ENCODE measurements at places on chromosomes 16 and 17.

DNA sequence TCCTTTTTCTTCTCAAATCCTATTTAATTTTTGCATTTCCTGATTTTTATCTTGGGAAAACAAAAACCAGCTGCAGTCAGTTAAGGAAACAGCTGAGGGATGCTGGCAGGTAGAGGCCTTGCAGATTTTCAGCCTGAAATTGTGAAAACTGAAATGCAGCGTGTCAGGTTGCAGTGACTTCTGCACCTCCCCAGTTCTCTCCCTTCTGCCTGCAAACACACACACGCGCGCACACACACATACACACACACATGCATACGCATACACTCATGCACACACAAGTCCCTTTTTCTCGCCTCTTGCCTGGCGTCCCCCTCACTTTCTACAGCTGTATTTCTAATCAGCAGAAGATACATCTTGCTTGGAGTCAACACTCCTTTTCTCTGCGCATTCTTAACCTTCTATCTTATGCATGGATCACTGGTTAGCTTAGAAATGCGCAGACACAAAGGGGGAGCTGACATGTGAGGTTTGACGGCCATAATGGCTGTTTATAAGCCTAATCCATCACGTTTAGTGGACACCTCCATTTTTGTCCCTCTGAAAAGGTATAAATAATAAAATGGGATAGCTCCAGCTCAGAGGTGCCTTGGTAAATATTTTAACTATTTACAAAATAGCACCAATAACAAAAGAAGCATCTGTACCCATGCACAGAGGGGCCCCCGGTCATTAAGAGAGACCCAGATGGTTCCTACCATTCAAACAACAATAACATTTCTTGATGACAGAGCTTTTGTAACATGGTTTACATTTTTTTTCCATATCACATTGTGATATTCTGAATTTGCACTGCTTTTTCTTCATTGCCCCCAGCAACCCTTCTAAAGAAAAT, 392.1 kb upstream of the SALL1 start:
- no peak overlapping the region for H3K4me3 ChIP-seq
- no peak overlapping the region for H3K27ac ChIP-seq
- no peaks in the 10 kb centered on the region for H3K36me3 ChIP-seq
- no peak for DNase-seq

DNA sequence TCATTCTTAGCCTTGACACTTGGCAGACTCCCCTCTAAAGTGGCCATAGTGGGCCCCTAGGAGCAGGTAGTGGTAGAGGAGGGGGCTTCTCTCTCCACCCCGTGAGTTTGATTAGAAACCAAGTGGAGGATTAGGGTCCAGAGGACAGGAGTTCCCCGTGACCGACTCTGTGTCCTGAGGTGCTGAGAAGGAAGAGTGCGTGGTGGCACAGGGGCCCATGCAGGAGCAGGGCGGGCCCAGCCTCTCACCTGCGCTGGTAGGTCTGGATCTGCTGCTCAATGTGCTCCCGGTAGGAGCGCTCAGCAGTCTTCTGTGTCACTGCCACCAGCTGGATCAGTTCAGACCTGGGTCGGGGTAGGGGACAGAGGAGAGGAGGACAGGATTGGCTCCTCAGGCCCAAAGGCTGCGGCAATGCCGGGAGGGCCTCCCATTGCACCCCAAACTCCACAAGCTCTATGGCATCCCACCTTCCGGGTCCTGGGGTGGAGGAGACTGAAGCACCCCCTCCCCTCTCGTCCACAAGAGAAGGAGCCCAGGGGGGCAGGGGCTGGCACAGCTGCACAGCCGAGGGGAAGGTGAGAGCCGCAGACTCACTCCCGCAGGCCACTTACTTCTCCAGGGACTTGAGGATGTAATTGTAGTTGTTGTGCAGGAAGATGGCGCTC, 6.2 kb downstream of the ZACN start:
- H3K27ac ChIP-seq: no peak overlapping the region
- H3K4me1 ChIP-seq: peaks cover 2% of the 10 kb centered on the region
- peaks cover 24% of the 10 kb centered on the region for H3K36me3 ChIP-seq
- no peaks in the 10 kb centered on the region for H3K27me3 ChIP-seq
- no peak overlapping the region for H3K4me3 ChIP-seq

- H3K27ac ChIP-seq: no peak overlapping the region
- H3K36me3 ChIP-seq: no peaks in the 10 kb centered on the region
- H3K4me3 ChIP-seq: no peak overlapping the region
- H3K4me1 ChIP-seq: no peaks in the 10 kb centered on the region
- no peak for DNase-seq
Measured at GRCh38 chr17:79625706-79626105, 14.9 kb upstream of the RBFOX3 start.

DNA sequence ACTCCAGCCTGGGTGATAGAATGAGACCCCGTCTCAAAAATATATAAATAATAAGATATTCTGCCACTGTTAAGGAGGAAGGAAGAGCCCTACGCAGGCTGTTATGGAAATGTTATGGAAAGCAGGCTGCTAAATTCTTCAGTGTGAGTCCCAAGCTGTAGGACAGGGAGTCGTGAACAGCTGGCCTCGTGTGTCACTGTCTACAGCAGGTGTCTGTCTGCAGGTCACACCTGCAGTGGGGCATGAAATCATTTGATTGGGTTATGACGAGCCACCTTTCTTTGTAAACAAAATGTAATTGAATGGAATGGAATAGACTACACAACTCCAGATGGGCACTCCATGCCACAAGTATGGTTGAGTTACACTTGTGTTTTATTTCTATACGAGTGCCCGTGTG, 15.6 kb upstream of the LITAF start:
- peaks cover 18% of the 10 kb centered on the region for H3K27me3 ChIP-seq
- no peak for DNase-seq
- H3K4me3 ChIP-seq: no peak overlapping the region
- no peak overlapping the region for H3K27ac ChIP-seq
- H3K36me3 ChIP-seq: no peaks in the 10 kb centered on the region

GRCh38 chr16:64745258-64745930, 376.5 kb downstream of the CDH11 start:
- H3K27ac ChIP-seq: no peak overlapping the region
- H3K4me3 ChIP-seq: no peak overlapping the region
- no peaks in the 10 kb centered on the region for H3K4me1 ChIP-seq
- H3K27me3 ChIP-seq: no peaks in the 10 kb centered on the region
- no peaks in the 10 kb centered on the region for H3K36me3 ChIP-seq

- H3K27me3 ChIP-seq: no peaks in the 10 kb centered on the region
- peaks cover 65% of the 10 kb centered on the region for H3K36me3 ChIP-seq
- H3K4me3 ChIP-seq: no peak overlapping the region
- H3K4me1 ChIP-seq: peaks cover 24% of the 10 kb centered on the region
Measured at GRCh38 chr16:84182104-84182503, 4.8 kb downstream of the TAF1C start.

- H3K4me1 ChIP-seq: no peaks in the 10 kb centered on the region
- no peak for DNase-seq
- no peaks in the 10 kb centered on the region for H3K36me3 ChIP-seq
- no peak overlapping the region for H3K4me3 ChIP-seq
- no peaks in the 10 kb centered on the region for H3K27me3 ChIP-seq
Measured at GRCh38 chr17:78897664-78898047, 5.3 kb downstream of the CEP295NL start.

GRCh38 chr17:75109046-75109406, 743 bp upstream of the ARMC7 start:
- no peaks in the 10 kb centered on the region for H3K36me3 ChIP-seq
- H3K4me1 ChIP-seq: peaks cover 10% of the 10 kb centered on the region
- H3K27me3 ChIP-seq: no peaks in the 10 kb centered on the region

GRCh38 chr17:40130352-40131042, 8.7 kb downstream of the MSL1 start:
- no peak overlapping the region for H3K27ac ChIP-seq
- no peak overlapping the region for H3K4me3 ChIP-seq
- H3K36me3 ChIP-seq: peaks cover 79% of the 10 kb centered on the region
- no peaks in the 10 kb centered on the region for H3K27me3 ChIP-seq
- H3K4me1 ChIP-seq: no peaks in the 10 kb centered on the region

- H3K27me3 ChIP-seq: peaks cover 2% of the 10 kb centered on the region
- no peak overlapping the region for H3K27ac ChIP-seq
- DNase-seq: no peak
- no peak overlapping the region for H3K4me3 ChIP-seq
Measured at GRCh38 chr16:65779201-65779600, 587.3 kb upstream of the CDH5 start.

- no peak overlapping the region for H3K27ac ChIP-seq
- DNase-seq: no peak
- no peaks in the 10 kb centered on the region for H3K36me3 ChIP-seq
- H3K4me3 ChIP-seq: no peak overlapping the region
- H3K27me3 ChIP-seq: peaks cover 2% of the 10 kb centered on the region
Measured at GRCh38 chr17:36036235-36036634, 18.5 kb upstream of the CCL23 start.

DNA sequence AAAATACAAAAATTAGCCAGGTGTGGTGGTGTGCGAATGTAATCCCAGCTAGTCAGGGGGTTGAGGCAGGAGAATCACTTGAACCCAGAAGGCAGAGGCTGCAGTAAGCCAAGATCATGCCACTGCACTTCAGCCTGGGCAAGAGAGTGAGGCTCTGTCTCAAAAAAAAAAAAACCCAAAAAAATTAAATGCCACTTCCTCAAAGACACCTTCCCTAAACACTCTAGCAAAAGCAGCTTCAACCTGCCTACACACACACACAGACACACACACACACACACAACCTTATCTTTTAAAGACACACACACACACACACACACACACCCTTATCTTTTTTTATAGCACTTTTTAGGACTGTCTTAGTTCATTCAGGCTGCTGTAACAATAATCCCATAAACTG, 201.7 kb upstream of the PSMD7 start:
- H3K27ac ChIP-seq: no peak overlapping the region
- DNase-seq: no peak
- H3K27me3 ChIP-seq: no peaks in the 10 kb centered on the region

- no peaks in the 10 kb centered on the region for H3K4me1 ChIP-seq
- DNase-seq: no peak
- H3K4me3 ChIP-seq: no peak overlapping the region
- no peak overlapping the region for H3K27ac ChIP-seq
- H3K36me3 ChIP-seq: no peaks in the 10 kb centered on the region
Measured at GRCh38 chr16:12416136-12416787, 387.4 kb downstream of the CPPED1 start.

- no peaks in the 10 kb centered on the region for H3K27me3 ChIP-seq
- no peak for DNase-seq
- no peak overlapping the region for H3K27ac ChIP-seq
- no peaks in the 10 kb centered on the region for H3K36me3 ChIP-seq
Measured at GRCh38 chr16:35754391-35755369, 2295.3 kb downstream of the TP53TG3F start.

- H3K4me1 ChIP-seq: no peaks in the 10 kb centered on the region
- no peak overlapping the region for H3K4me3 ChIP-seq
- no peaks in the 10 kb centered on the region for H3K27me3 ChIP-seq
- peaks cover 44% of the 10 kb centered on the region for H3K36me3 ChIP-seq
Measured at GRCh38 chr16:47504599-47504998, 43.5 kb downstream of the PHKB start.

- no peak for DNase-seq
- no peak overlapping the region for H3K4me3 ChIP-seq
- H3K27ac ChIP-seq: no peak overlapping the region
Measured at GRCh38 chr17:50834429-50835300, 721 bp upstream of the WFIKKN2 start.

DNA sequence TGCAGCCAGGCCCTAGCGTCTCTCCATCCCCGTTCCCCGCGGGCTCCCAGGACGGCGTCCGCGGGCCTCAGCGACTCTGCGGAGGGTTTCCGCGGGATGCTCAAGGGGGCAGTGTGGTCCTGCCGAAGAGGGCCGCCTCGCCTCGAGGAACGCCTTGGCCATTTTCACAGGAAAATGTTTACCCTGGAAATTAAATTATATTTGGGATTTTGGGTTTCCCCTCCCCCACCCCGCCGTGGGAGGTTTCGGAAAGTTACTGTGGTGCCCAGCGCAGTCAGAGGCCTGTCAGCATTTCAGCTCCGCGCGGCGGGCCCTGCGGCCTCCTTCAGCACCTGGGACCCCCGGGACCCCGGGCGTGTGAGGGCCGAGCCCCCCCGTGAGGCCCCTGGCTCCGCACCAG, 94.5 kb downstream of the PCTP start:
- H3K4me1 ChIP-seq: no peaks in the 10 kb centered on the region
- no peaks in the 10 kb centered on the region for H3K36me3 ChIP-seq
- DNase-seq: peak; percentile 8

DNA sequence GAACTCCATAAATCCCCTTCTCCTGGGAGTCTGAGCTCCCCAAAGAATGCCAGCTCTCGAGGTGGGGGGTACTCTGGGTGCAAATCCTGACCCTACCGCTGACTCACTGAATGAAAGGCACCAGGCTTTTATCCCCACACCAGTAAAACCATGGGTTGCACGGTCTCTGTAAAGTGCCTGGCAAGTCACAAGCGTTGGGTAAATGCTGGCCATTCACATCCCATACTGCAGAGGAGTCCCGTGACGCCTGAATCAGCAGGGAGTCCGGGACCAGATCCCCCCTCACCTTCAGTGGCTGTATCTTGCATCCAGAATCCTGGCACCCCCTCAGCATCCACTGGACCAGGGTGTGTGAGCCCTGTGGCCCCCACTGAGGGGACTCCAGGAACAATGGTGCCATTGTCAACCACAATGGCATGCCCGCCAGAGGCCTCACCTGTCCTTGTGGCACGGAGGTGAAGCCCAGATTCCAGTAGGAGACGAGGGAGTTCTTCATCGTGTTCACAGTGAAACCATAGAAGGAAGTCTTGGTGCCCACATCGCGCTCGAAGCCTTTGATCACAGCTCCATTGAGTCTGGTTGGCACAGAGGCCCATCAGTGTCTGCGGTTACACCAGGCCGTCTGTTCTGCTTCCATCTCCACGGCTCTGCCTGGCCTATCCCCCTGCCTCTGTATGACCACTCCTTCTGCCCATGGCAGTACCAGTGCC, 13.3 kb downstream of the ST6GALNAC2 start:
- DNase-seq: no peak
- H3K27me3 ChIP-seq: peaks cover 13% of the 10 kb centered on the region
- no peak overlapping the region for H3K4me3 ChIP-seq
- no peaks in the 10 kb centered on the region for H3K4me1 ChIP-seq
- no peak overlapping the region for H3K27ac ChIP-seq
- no peaks in the 10 kb centered on the region for H3K36me3 ChIP-seq

- peaks cover 14% of the 10 kb centered on the region for H3K4me1 ChIP-seq
- H3K36me3 ChIP-seq: peaks cover 2% of the 10 kb centered on the region
- H3K27ac ChIP-seq: no peak overlapping the region
- no peak for DNase-seq
- H3K4me3 ChIP-seq: no peak overlapping the region
Measured at GRCh38 chr17:75909051-75909811, 4.5 kb upstream of the MRPL38 start.

GRCh38 chr16:78155791-78156345, 56.4 kb downstream of the WWOX start:
- no peak for DNase-seq
- no peak overlapping the region for H3K27ac ChIP-seq
- H3K4me1 ChIP-seq: no peaks in the 10 kb centered on the region

All from T-cell (primary cell).